Fibroblast of upper back skin (primary cell): ENCODE measurements at places on chromosomes 2 and 18.

DNA sequence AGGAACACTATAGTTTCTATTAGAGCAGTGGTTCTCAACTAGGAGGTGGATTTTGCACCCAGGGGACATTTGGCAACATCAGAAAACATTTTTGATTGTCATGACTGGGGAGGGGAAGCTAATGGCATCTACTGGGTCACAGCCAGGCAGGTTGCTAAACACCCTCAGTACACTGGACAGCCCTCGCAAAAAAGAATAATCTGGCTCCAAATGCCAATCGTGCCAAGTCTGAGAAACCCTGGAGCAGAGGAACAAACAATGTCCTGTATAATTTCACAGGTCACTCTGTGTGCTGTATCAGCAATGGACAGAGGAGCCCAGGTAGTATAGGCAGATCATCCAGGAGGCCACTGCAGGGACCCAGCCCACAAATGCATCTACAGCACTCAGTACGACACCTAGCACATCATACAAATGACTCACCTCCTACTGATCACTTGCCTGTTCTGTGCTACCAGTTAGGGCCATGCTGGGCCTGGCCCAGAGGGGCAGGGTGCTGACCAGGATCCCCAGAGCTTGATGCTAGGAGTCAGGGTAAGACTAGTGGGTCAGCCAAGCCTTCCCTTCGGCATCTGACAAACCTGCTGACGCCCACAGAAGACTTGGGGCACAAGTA is 37.6 kb downstream of the SFXN5 start:
- no peak for DNase-seq

DNA sequence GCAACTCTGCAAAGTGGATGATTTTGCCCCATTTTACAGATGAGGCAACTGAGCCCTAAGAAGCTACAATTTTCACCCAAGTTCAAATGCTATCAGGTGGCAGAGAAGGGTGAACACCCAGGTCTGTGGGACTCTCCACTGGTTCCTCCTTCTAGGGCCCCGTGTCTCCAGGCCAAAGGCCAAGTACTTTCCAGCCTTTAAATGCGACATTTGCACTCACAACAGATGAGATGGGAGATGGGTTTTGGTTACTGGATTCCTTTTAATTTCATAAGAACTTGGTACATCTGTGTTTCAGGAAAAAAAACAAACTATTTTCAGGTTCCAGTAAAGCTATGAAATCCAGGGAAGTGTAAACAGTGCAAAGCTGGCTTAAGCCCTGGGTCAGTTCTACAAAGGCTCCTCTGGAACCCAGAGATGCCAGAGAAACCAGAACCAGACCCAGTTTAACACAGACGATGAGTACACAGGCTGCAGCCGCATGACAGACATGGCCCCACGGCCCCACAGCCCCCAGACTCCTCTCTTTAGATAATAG is 361.7 kb downstream of the ANAPC1 start:
- DNase-seq, result peak; percentile 10

DNA sequence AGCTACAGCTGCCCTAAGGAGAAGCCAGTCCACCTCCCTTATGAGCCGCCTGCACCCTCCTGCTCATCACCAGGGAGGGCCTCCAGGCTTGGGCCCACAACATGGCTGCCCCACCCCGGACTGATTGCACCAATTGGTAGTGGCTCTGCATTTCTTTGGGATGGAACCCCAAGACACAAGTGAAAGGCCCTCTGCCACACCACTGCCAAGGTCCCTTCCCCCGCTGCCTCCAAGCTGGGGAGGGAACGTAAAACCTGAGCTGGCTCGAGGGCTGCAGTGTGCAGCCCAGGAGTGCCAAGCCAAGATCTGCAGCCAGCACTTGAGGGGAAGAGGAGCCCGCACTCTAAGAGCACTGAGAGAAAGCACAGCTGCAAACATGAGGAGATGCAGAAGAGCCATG is 97.3 kb downstream of the EFEMP1 start:
- DNase-seq, result no peak

DNA sequence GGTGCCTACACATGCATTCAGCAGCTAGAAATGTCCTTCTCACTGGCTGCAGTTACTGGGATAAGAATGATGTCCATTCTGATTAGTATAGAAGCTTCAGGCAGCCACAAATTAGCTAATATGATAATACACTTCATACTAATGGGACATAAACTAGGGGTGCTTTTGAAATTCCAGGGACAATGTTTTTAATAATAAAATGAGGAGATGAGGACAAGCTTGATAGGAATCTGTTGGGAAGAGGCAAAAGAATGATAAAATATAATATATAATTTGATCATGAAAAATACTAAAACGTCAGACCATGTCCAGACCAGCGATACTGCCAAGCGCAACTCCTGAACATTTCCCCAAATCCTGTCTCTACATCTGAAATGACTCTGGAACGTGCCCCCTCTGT is 157.1 kb downstream of the RIT2 start:
- DNase-seq, result no peak

GRCh38 chr18:41674506-41674905 is 280.5 kb upstream of the PIK3C3 start:
- DNase-seq, result no peak
